ENCODE measurements at places on chromosomes 11 and 22.

DNA sequence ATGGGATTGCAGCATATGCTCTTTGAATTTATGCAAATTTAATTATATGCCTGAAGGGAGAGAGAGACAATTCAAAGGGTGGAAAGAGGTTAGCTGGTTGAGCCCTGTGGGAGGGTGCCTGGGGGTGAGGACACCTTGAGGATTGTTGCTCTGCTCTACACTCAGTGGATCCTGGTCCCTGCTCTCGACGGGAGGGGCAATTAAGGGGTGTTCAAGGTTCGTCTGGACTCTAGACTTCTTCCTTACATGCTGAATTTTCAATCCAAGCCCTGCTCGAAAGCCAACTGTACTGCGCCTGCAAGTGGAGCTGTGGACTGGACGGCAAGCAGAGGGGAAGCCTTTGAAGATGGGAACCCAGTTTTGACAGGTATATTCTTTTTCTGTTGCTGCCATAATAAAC lies 15.5 kb upstream of the OR5M11 start:
- no peak for DNase-seq

DNA sequence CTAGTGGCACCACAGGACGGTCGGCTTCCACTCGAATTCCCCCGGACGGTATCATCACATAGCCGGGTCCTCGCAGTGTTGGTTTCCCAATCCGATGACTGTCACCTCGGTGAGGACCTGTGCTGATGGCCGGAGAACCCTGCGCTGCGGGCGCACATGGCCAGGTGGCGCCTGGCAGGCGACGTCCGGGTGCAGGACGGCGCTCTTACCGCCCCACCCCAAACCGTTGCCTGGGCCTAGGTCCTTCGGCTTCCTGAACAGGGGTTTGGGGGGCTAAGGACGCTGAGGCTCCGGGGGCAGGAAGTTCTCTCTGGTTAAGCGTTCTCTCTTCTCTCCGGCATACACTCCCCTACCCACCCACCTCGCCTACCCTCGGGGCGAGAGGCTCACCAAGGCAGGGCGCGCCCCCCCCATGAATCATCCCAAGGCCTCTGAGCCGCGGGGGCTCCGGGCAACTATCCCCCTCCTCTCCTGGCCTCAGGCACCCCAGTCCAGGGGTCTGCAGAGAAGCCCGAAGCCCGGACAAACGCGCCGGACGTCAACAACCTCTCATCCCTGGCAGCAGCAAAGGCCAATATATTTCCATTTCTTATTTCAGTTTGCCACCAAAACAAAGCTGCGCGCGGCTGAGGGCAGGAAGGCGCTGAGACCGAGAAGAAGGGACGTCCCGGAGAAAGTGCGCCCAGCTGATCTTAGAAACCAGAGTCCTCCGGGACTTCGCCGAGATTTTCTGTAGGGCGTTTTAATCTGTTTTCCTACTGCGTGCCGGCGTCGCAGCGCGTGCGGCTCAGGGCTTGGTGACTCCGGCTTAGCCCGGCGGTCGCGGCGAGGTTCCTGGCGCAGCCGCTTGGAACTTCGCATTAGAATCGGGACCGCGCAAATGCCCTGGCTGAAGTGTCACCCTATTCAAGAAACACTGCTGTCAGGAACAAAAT lies 5.6 kb downstream of the ALX4 start:
- DNase-seq, result peak; percentile 63

GRCh38 chr11:69393865-69394233 lies 87.6 kb upstream of the LINC01488 start:
- DNase-seq, result no peak

- DNase-seq, result no peak
Measured at GRCh38 chr11:78737891-78738290, 163.2 kb upstream of the NARS2 start.

DNA sequence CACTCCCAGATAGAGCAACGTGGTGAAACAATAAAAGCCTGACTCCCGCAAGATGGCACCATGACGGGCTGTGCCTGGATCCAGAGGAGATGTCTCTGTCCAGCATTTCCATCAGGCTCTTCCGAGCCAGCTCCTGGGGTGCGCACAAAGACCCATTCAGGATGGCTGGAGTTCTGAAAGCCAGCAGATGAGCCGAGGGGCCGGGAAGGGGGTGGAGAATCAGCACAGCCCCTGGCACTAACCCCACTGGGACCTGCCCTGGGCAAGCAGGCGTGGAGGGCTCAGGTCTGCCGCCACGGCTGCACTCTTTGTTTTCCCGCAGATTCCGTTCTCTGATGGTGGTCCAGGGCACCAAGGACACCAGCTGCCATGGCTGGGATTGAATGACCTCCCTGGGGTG lies 97.2 kb upstream of the BLID start:
- DNase-seq, result no peak

- DNase-seq, result peak; percentile 19
Measured at GRCh38 chr11:94544646-94545263, 1.0 kb downstream of the FUT4 start.

Data from EH (cell line).